ENCODE measurements at places on chromosomes 7 and 10.

- no peak for DNase-seq
These were observed 19.6 kb downstream of the CUL2 start for GRCh38 chr10:35070521-35070920.

DNA sequence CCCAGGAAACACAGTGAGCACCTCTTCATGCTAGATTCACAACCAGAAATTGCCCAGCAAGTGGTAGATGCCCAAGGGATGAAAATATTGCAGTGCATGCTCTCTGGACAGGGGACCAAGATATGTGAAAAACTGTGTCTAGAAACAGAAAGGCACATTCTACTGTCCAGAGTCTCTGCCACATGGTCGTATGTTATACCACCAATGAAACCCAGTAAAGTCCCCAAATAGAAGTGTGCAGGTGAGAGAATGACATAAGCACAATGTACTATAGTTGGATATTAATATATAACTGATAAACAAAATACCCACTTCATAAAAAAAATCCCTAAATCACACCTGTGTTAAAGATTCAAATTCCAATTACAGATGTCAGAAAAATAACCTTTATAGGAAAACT lies 43.8 kb downstream of the RASGEF1A start:
- DNase-seq = no peak

- DNase-seq = no peak
These were observed 15.5 kb downstream of the ARMH3 start for GRCh38 chr10:102040305-102041050.

- no peak for DNase-seq
These were observed 189.9 kb upstream of the PRSS58 start for GRCh38 chr7:142447762-142448161.

GRCh38 chr10:855079-855478 lies 76.4 kb downstream of the LARP4B start:
- DNase-seq = no peak

DNA sequence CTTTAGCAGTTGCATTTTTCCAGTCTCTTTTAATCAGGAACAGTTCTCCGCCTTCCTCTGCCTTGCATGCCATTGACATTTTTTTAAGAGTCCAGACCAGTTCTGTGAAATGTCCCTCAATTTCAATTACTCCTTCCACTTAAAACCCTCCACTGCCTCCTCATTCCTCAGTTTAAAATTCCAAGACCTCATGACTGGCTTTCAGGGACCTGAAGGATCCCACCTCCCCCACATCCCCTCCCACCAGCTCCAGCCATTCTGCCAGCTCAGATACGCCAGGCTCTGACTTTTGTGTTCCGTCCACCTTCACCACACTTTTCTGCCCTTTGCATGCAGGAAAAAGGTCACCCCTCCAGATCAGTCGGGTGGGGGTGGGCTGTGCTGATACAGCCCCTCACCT lies 8.7 kb downstream of the TNRC18 start:
- no peak for DNase-seq

GRCh38 chr7:140638173-140638791 lies 2.3 kb downstream of the DENND2A start:
- DNase-seq = no peak

GRCh38 chr10:60664859-60665258 lies 113.4 kb upstream of the CDK1 start:
- DNase-seq = no peak

GRCh38 chr10:44297963-44298362 lies 86.9 kb downstream of the CXCL12 start:
- no peak for DNase-seq
